Fibroblast of the conjunctiva (primary cell): ENCODE measurements at places on chromosomes 13 and 19.
A peak's percentile ranks its signal among the peaks of the same experiment; 100 is the strongest.

- DNase-seq = no peak
These were observed 7.7 kb upstream of the LGALS7 start for GRCh38 chr19:38781058-38781457.

DNA sequence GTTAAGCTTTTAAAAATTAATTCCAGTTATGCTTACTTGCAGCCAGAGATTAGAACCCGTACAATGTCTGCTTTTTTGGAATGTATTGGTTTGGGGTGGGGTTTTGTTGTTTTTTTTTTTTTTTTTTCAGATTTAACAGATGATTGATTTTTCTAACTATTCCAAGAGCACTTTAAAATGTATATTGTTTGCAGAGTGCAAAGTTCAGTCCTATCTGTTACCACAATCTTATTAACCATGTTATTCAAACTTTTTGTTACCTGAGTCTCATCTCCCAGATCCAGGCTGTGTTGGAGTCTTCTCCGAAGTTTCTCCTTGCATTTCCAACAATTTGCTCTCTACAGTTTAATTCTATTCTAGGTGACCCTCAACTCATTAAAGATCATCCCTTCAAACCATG lies 91.3 kb downstream of the INSR start:
- no peak for DNase-seq

DNA sequence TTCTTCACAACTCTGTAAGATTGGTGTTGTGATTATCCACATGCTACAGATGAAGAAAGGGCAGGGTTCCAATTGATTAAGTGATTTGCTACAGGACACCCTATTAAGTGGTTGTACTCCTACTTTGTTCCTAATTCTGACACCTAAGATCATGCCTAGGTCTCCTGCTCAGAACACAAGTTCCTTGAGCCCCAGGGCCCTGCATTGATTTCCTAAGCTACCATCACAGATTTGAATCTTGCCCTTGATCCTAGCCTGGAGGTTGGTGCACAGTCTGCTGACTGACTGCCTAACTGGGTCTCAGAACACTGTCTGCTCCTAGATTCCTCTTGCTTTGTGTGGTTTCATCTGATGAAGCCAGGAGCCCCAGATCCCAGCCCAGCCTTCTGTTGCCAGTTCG lies 19.6 kb upstream of the WDFY2 start:
- no peak for DNase-seq

DNA sequence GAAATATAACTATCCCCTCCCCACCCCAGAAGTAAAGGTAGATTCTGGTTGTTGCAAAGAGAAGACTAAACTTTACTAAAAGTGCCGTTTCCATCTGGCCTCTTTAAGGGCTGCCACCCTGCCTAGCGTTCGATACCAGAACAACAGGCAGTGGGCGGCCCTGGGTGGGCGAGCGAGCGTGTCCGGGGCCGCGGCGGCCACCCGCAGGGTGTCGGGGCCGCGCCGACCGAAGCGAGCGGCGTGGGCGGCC lies 2.6 kb downstream of the FGF9 start:
- no peak for DNase-seq

DNA sequence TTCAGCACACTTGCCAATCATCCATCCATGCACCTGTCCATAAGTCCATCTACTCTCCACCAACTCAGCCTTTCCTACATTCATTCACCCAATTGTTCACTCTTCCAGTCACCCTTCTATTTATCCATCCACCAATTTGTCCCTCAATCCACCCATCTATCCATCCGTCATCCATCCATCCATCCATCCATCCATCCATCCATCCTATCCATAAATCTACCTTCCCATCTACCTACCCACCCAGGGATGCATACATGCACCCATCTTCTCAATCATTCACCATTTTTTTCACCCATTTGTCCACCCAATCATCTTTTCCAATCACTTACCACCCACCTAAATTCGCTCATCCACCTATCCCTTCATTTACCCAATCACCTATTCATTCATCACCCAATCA lies 14.6 kb upstream of the CEACAM20 start:
- DNase-seq = no peak

GRCh38 chr13:110380359-110381028 lies 73.4 kb downstream of the COL4A2 start:
- DNase-seq = no peak

GRCh38 chr19:6671960-6672359 lies 2.0 kb upstream of the TNFSF14 start:
- no peak for DNase-seq

DNA sequence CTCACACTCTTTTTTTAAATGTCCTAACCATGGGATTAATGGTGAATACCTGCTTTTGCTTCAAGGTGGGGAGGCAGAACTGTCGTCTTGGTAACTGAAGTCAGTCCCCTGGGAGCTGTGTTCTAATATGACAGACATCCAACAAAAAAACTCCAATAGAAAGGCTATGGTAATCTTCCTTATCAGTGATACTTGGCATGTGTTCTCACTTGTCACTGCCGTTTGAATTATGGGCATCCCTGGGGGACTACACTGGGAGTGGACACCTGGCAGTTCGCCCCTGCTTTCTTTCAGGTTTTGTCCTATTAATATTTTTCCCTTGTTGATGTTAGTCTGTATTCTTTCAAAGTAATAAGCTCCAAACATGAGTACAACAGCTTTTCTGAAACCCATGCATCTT lies 252.6 kb downstream of the SLITRK5 start:
- no peak for DNase-seq

GRCh38 chr13:98565726-98566565 lies 11.0 kb downstream of the STK24 start:
- DNase-seq = no peak

- no peak for DNase-seq
These were observed 7.6 kb downstream of the LYPD3 start for GRCh38 chr19:43457809-43458208.

- no peak for DNase-seq
These were observed 1.5 kb downstream of the ZNF543 start for GRCh38 chr19:57321751-57322150.

GRCh38 chr13:114067886-114068651 lies 64.4 kb downstream of the RASA3 start:
- DNase-seq = no peak

DNA sequence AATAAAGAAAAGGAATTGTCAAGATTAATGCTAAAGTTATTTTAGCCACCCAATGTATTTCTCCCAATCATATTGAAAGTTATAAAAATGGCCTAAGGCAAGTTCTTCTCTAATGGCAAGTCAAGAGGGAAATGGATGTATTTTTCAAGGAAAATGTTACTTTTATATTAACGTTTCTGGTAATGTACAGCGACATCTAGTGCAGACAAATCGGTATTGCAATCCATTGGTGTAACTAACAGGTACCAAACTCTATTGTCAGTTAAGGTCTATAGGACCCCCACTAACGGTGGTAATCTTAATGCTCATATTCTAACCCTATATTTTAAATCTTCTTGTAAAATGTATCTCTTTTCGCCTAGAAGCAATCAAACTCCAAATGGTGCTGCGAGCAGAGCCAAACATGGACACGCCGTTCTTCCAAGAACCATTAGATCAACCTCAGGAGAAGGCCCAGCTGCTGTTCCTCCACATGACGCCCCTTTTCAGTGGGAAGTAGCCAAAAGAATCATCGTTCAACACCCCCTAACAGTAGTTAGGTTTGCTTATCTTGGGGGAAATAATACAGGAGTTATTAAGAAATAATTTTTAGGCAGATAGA lies 98.5 kb upstream of the PABPC3 start:
- peak; percentile 18 for DNase-seq

DNA sequence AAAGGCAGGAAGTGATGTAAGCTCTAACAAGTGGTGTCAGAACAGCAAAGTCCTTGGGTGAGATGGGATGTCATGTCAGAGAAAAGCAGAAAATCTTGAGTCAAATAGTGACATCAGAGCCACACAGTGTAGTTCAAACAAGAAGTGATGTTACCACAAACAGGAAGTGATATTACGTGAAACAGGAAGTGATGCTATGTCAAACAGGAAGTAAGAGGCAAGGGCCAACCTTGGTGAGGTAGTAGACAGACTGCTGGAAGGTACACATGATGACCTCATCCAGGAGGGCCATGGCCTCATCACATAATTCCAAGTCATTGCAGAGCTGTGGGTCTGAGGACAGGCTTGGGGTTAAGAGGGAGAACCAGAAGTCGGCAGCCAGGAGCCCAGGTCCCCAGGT lies 7.0 kb upstream of the MAMSTR start:
- DNase-seq = no peak

- DNase-seq = no peak
These were observed 9.9 kb downstream of the LTBP4 start for GRCh38 chr19:40611096-40611495.

DNA sequence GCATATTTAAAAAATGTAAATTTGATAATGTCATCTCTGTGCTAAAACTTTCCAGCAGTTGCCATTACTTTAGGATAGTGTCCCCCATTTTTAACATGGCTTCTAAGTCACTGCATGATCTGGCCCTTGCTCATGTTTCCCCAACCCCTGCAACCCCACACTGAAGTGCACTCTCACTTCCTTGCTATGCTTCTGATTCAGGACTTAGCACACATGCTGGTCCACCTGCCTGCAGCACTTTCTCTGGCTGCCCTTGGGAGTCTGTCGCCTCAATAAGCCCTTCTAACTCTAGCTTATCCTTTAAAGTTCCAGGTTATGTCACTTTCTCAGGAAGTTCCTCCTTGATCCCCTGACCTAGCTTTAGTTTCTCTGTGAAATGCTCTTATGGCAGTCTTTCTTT lies 241.0 kb downstream of the POSTN start:
- DNase-seq = no peak

DNA sequence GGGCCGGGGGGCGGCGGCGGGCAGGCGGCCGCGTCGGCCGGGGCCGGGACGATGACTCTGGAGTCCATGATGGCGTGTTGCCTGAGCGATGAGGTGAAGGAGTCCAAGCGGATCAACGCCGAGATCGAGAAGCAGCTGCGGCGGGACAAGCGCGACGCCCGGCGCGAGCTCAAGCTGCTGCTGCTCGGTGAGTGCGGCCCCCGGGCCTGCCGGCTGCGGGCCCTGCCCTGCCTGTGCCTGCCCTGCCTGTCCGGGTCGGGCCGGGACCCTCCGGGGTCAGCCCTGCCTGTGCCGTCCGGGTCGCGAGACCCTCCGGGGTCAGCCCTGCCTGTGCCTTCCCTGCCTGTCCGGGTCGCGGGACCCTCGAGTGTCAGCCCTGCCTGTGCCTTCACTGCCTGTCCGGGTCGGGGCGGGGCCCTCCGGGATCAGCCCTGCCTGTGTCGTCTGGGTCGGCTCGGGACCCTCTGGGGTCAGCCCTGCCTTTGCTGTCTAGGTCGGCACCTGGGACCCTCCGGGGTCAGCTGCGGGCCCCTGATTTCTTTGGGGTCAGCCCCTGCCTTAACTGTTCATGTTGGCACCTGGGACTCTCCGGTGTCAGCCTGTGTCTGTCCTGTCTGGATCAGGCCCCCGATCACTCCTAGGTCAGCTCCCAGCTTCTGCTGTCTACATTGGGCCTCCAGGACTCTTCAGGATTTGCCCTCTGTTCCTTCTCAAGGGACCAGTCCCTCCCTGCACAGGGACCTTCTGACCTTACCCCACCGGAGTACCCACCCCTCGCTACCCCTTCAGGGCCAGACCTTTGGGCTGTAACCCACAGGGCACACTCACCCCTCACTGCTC lies 659 bp downstream of the GNA11 start:
- DNase-seq = no peak

- no peak for DNase-seq
These were observed 15.2 kb downstream of the RCN3 start for GRCh38 chr19:49543032-49543431.

- no peak for DNase-seq
These were observed 30.3 kb upstream of the MIER2 start for GRCh38 chr19:374886-375235.

DNA sequence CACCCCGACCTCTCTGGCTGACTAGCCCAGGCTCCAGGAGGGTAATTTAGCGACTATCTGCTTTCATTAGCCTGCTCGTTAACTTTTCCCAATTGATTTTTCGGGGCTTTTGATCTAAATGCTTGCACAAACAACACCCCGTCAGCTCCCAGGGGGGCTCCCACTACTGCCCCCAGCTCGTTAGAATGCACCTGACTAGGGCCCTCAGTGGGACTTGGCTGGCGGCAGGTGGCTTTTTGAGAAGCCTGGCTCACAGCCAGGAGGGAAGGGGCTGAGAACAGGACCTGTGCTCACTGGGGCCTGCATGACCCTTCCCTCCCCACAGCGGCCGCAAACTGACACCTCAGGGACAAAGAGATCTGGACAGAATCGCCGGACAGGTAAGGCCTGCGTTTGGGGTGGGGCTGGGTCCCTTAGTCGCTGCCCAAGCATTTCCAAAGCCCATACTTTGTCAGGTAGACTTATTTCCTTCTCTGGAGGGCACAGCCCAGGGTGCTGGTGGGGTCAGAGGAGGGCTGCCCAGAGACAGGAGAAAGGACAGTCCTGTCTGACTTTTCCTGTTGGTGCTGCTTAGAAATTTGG lies 7.6 kb upstream of the CD79A start:
- no peak for DNase-seq

DNA sequence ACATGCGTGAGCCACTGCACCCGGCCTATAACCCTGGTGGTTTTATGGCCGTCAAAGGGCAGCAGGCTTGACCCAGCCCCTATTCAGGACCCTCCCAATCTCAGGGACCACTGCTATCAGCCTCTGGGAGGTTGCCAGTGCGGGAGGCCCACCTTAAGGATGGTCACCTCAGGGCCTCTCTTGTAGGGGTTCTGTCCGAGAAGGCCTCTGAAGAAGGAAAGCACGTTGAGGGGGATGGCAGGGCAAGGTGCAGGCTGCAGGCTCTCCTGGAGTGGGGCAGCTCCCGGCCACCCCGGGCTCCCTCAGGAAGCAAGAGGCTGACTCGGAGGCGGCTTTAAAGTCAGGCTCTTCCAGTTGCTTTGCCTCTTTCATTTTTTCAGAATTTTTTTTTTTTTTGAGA lies 6.0 kb upstream of the GRTP1 start:
- no peak for DNase-seq

GRCh38 chr19:10946958-10947657 lies 13.7 kb upstream of the SMARCA4 start:
- no peak for DNase-seq

DNA sequence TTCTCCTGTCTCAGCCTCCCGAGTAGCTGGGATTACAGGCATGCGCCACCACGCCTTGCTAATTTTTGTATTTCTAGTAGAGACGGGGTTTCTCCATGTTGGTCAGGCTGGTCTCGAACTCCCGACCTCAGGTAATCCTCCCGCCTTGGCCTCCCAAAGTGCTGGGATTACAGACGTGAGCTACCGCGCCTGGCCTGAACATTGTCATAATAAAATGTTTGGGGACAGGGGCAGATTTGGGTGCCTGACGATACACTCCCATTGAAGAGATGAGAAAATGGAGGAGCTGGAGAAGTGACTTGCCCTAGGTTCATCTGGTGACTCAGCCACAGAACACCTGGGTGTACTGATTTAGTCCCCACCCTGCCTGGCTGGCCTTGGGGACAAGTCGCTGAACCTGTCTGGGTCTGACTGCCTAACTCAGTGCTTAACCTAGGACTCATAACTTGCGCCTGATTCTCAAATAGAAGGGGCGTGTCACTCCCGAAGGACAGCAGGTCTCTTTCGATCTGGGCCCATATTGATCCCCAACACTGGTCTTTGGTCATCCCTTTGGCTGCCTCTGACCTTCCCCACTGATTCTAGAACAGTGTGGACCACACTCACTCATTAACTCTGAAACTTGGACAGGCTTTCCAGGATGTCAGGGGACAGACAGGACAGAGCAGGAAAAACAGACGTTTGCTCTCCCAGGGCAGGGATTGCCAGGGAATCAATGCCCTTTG lies 7.6 kb upstream of the BICRA start:
- no peak for DNase-seq

GRCh38 chr19:33647146-33647545 lies 25.4 kb downstream of the CHST8 start:
- no peak for DNase-seq
